ENCODE measurements at places on chromosomes 6 and 20. TPM values are rescaled to one million over a fixed set of nuclear protein-coding genes. Genes with fewer than 3 reads are reported as not detected.

GRCh38 chr20:20956513-20956931 lies 149.6 kb downstream of the LINC00237 start:
- no peak for DNase-seq

DNA sequence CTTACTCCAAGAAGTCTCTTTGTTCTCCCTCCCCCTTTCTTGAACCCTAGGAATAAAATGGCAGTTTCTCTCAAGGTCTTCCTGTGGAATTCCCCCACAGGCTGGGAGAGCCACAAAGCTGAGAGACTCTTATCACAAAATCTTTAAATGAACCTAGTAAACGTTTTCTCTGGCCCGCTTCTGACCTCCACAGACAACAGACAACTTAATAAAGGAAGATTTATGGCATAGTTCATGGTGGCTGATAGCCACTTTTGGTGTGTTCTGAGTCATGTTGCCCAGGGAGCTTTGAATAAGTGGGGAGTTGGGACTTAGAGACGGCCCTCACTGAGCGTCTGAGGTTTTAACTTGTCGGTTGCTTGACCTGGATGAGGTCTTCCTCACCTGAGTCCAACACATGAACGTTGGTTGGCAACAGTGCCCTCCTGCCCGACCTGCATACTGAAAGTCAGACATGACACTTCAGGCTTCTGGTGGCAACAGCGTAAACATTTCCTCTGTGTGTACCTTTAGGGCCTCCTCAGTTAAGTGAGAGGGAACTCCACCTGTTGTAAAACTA lies 124.1 kb downstream of the FOXO3 start:
- DNase-seq: peak; percentile 63

The SEL1L2 gene
- total RNA-seq: not detected

DNA sequence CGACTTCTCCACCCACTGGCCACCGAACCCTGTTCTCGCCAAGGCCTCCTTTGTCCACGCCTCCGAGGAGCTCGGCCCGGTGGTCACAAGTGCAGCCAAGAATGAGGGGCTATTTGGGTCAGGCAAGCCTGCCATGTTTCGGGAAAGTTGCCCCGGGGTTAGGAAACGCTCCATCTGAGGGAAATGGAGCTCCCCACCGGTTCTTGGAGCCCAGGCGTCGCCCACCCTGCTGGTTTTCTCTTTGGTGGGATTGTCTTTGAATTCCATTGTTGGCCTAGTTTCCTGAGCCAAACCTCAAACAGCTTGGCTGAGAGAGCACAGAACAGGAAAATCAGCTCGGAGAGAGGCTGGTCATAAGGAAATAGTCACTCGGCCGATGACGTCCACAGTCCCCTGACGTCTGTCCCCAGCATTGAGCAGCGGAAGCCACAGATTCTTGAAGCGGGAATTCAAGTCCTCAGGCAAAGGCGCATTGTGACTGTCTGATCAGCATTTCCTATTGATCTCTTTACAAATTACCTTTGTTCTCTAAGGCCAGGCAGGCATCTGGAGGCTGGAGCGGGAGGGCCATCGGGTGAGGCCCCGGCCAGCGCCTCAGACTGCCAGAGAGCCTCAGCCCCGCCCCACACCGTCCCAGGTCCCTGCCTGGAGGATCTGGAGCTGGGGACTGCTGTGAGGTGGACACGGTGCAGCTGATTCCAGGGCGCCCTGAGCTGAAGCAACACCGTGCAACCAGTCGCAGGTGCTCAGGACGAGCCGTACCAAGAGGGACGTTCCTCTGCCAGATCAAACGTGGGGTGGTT lies 138.6 kb downstream of the DLL1 start:
- DNase-seq: no peak

The MYBL2 gene
- 14.2 TPM for total RNA-seq

DNA sequence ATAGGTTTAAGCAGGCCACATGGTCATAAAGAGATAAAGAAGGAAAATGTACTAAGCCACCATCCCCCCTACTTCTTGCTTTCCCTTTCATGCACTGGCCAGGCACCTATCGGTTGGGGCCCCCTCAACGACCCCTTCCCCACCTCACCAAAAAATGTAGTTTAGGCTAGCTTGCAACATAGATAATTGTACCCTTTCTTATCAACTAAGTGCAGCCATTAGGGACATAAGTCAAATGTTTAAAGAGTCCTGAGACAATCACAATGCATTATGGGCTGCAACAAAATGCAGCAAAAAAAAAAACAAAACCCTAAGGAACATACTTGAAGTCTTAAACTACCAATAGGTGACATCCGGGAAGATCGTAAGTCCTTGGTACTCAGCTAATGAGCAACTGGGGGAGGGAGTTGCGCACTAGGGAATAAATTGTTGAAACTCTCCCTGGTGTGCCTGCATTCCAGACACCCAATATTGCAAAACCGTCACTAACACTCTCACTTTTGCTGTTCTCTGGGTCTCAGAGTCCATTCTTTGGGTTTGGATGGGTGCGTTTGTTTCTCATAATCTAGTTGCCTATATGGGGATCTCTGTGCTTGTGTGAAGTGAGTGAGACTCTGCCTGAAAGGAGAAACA lies 12.4 kb upstream of the HLA-G start:
- DNase-seq: no peak

GRCh38 chr6:143961066-143961465 lies 47.0 kb downstream of the PLAGL1 start:
- no peak for DNase-seq

DNA sequence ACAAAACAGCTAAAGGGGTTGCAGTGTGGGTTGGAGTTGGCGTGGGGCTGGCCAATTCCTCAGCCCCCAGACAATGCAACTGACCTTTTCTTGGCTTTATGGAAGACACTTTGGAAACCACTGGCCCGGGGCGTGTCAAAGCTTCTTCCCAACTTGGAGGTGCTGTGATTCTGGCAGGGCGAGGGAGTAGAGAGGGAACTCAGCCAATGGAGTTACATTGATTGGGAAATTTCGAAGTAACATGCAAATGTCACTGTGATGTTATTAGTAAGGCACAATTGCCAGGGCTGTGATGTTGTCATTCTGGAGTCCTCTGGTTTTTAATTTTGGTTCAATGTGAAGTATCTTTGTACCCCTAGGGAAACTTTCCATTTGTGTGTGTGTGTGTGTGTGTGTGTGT lies 41.5 kb upstream of the EPB41L1 start:
- DNase-seq: no peak

GRCh38 chr20:35674921-35675320 lies 10.2 kb upstream of the CPNE1 start:
- DNase-seq: no peak

DNA sequence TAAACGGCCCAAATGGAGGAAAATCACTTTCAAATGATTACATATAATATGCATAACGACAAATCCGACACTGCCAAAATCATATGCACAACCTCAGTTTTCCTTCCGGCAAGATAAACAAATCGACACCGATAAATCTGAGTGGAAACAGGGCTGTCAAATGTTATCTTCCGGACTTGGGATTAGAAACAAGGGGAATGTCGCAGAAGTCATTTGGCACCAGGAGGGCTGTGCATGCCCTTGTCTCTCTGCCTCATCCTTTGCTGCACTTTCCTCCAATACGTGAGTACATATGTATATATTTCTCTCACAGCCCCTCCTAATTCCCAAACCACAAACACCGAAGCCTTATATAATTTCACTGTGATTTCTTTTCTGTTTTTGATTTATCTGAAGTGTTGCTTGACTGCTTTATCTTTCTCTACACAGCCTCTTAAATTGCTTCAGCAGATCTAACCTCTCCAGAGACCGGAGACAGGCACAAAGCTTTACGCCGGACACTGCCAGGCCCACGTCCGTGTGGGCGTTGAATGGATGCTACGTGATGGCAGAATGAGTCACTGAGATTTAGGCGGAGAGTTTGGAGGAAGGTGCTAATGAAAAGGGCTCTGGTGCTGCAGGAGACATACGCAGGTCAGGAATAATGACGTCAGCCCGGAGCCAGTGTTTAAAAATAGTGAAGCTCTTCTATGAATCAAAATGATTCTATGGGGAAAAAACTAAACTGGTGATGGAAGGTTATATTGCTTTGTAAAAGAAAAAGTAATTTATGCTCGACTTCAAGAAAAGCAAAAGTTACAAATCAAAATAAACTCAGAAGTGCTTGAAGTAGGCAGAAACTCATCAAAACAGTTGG lies 21.0 kb upstream of the PRELID3B start:
- peak; percentile 21 for DNase-seq

GRCh38 chr20:36279362-36279761 lies 26.8 kb upstream of the DLGAP4 start:
- no peak for DNase-seq

- DNase-seq: no peak
Observed at GRCh38 chr6:149714442-149714841, 3.5 kb downstream of the LATS1 start.

GRCh38 chr6:118993803-118994251 lies 58.9 kb upstream of the MCM9 start:
- peak; percentile 41 for DNase-seq

DNA sequence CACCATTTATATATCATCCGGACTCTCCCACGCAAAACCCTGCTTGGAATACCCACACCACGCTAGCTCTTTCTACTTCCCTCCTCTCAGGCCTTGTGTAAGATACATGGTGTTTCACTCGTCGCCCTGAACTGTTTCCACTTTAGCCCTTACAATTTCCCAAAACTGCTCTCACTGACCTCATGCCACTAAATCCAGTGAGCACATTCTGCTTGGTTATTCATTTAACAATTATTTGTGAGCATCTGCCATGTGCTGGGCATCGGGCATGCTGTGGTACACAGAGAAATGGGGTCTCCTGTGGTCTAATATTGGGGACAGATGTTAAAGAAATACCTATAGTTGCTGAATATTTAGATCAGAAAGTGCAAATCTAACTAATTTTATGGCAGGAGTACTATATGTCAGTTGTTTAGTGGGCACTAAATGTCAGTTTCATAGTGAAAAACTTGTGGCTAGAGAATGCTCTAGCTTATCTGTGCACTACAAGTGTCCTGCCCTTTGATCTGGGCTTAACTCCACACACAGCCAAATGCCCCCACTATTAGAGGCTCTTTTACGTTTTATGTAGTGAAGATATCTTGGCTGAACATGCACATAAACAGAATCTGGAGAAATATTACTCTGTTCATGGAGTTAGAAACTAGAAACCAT lies 41.0 kb downstream of the PLEKHG1 start:
- no peak for DNase-seq

- DNase-seq: no peak
Observed at GRCh38 chr6:52284131-52284459, 447 bp downstream of the MCM3 start.

DNA sequence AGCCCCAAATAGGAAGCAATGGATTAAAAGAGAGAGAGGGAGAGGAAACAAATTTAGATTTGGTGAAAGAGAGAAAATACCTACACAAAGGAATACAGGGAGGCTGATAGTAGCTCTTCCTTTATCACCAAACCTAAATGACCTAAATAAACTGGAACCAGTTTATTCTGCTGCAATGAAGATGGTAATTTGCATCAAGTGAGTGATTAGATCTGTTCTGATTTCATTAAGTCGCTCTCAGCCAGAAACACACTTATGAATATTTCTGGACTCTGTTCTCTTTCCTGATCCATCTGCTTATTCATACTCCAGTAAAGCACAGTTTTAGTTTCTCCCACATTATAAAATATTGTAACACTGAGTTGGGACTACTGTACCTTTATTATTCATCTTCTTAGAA lies 83.4 kb upstream of the BMP5 start:
- no peak for DNase-seq

GRCh38 chr20:44475694-44476560 lies at the start of gene TTPAL:
Gene TTPAL (plus strand): TSS chr20:44475874. CDS start chr20:44480000, 4,126 bp downstream.
- DNase-seq: peak; percentile 63

The MCHR2 gene
- not detected for total RNA-seq

The CST2 gene
- not detected for total RNA-seq

The WFDC12 gene
- not detected for total RNA-seq

DNA sequence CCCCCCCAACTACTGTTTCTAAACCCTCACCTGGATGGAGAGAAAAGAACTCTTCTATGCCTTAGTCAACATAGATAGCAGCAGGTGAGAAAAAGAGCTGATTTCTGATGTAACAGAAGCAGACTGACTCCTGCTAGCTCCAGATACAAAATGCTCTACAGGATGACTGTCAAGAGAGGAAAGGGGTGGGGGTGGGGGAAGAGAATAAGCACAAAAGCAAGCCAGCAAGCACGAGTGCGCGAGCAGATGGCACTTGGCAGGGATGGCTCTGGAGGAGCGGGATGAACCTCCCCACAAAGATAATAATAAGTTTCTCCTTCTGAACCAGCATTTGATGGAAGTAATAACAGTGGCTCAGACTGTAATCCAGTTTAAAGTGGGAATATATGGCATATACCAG lies 45.6 kb upstream of the SPDEF start:
- no peak for DNase-seq

All from renal cortical epithelial cell (primary cell).